NAMALWA (cell line): ENCODE measurements at places on chromosomes 5 and 9.

- DNase-seq, result peak; percentile 53
These were observed 63.3 kb upstream of the NFIL3 start for GRCh38 chr9:91486699-91487497.

GRCh38 chr5:39119404-39120051 lies 45.3 kb upstream of the RICTOR start:
- no peak for DNase-seq

- DNase-seq, result no peak
These were observed 99.0 kb upstream of the DAB2 start for GRCh38 chr5:39523821-39524220.

DNA sequence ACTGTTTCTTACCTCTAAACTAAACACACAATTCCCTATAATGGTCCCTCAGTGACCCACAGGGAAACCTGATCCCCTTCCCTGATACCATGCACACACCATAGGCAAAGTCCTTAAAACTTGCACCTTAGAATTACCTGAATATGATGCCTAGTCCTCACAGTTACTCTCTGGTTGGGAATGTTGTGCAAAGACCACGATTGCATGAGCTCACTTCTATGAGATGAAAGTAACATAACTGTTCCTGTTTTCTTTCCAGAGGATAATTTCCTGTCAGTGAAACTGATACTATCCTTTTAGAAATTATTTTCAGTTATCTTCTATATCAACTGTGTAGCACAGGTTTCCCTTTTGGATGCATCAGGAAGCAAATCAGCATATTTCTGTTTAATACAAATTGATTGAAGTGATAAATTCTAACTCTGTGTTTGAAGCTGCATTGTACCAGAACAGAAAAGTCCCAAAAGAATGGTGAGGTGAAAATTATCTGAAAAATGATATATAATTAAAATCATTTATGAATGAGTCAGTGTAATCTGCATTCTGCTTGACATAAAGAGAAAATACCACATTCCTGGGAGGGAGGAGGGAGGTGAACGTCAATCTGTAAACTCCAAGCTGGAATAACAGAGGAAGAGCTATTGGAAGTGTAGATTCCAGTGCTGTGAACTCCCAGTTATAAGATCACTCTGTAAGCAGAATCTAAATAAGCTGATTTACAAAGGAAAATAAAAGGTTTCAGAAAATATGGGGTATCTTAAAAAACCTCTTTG lies 51.2 kb upstream of the TNFAIP8 start:
- DNase-seq, result no peak

DNA sequence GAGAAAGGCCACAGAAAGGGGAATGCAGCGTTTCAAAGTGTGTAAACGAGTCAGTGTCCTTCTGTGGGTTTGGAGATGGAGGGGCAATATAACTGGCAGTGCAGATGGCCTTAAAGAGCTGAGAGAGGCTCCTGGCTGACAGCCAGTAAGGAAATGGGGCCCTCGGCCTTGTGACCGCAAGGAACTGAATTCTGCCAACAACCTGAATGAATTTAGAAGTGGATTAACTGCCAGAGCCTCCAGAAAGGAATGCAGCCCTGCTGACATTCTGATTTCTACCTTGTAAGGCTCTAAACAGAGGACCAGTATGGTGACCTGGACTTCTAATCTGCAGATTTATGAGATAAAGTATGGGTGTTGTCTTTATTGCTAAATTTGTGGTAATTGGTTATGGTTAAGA lies 17.5 kb upstream of the NREP start:
- peak; percentile 76 for DNase-seq

DNA sequence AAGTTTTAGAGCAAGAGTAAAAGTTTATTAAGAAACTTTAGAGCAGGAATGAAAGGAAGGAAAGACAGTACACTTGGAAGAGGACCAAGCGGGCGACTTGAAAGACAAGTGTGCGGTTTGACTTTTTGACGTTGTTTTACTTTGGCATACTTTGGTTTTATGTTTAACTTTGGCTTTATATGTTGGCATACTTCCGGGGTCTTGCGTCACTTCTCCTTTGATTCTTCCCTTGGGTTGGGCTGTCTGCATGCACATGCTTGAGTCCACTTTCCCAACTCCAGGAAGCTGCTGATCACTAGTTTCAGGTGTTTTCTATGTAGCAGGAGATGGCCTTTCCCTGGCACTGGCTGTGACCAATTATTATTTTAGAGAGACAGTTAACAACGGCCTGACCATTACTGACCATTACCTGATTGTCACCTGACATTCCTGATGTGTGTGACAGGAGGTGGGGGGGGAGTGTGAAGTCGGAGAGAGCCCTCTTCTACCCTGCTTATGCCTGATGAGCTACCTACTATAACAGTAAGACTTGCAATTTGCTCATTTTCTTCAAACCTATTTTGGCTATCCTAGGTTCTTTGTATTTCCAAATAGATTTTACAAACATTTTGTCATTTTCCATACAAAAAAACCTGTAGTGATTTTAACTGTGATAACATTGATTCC lies 45.5 kb downstream of the TNFSF8 start:
- DNase-seq, result no peak

DNA sequence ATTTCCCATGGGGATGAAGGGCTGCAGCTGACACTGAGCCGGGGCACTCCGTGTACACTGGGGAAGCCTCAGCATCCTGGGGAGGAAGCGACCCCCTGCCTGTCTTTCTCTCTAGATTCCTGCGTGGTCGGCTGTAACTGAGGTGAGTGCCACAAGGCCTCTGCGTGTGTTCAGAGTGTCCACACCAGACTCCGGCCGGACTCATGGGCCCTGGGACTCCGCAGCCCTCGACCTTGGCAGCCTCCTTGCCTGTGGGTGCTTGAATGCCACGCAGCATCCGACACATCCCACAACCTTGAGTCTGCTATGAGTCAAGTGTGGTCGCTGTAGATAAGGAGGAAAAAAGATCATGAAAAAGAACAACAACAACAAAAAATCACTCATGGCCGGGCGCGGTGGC lies 23.4 kb downstream of the PAEP start:
- no peak for DNase-seq

- no peak for DNase-seq
These were observed 9.2 kb upstream of the CXCL14 start for GRCh38 chr5:135587721-135588663.

- DNase-seq, result no peak
These were observed 1.5 kb downstream of the ST6GALNAC4 start for GRCh38 chr9:127915325-127915752.

DNA sequence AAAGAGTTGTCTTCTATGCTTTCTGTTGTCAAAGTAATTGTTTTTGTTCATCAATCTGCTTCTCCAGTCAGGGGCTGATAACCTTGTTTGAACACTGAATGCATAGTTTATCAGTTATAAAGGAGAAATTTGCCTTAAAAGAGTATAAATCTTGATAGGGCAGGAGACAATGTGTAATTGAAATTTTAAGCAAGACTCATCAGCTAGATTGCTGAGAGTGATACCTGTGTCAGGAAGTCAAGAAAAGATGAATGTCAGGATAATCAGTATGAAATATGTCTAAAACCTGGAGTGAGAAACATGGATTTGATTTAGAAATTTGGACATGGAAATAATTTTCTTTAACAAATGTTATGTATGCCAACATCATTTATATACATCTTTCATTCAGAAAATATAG lies 1258.1 kb downstream of the EFNA5 start:
- DNase-seq, result no peak

- no peak for DNase-seq
These were observed 1.0 kb upstream of the CDH6 start for GRCh38 chr5:31192442-31192841.

DNA sequence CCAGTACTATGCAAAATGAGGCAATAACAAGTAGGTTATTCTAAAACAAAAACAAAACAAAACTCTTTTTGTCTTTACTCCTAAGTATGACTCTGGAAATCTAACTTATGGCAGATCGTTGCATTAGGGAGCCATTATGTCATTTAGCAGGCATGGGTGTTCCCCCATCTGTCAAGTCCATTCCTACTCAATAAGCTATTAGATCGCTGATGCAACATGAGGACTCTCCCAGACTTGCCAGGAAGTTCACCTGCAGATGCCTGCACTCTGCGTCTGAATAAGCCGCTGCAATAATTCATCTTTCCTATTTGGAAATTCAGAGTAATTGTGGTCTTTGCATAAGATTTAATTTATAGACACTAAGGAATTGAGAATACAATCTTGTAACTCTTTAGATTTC lies 585.0 kb downstream of the KIF4B start:
- no peak for DNase-seq

- DNase-seq, result no peak
These were observed 35.6 kb downstream of the MEF2C start for GRCh38 chr5:88847420-88847819.

- DNase-seq, result no peak
These were observed 62.0 kb upstream of the GGTA1 start for GRCh38 chr9:121561385-121562222.

GRCh38 chr9:17578911-17579793 lies at the start of gene SH3GL2:
TSS of gene SH3GL2 (plus strand) at chr9:17579066.
- DNase-seq, result no peak

- DNase-seq, result no peak
These were observed 93.4 kb downstream of the OSTF1 start for GRCh38 chr9:75181750-75182149.

- no peak for DNase-seq
These were observed 61.8 kb downstream of the CTSL start for GRCh38 chr9:87787735-87788134.

DNA sequence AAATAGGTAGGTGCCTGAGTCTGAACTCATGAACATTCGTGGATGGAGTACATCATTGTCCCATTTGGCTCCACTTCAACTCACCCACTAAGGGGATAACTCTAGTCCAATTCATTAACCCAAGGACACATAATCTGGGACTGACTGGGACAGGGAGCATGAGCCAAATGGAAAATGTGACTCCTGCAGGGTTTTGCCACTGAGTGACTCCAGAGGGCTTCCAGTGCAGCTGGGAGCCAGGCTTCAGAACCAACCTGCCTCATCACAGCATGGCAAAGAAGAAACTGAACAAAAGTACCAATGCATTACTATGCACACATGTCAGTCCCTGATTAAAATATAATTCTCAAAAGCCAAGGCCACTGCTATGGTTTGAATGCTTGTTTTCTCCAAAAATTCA lies 159.7 kb upstream of the SNX2 start:
- DNase-seq, result no peak

- no peak for DNase-seq
These were observed 217.1 kb downstream of the TSSK1B start for GRCh38 chr5:113217619-113218184.

DNA sequence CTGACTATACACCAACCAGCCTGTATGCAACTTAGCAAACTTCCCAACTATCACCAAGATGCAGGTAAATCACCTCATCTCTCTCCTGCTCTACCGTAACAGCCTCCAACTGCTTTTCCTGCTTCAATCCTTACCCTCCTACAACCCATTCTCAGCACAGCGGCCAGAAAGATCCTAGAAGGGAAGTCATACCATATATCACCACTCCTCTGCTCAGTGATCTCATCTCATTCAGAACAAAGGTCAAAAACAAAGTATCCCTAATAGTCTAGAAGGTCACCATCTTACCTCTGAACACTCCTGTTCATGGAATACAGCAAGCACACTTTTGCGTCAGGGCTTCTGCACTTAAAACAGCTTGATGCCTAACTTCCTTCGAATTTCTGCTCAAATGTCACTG lies 62.2 kb upstream of the RNF38 start:
- no peak for DNase-seq

GRCh38 chr9:35827486-35827885 lies 1.0 kb downstream of the FAM221B start:
- DNase-seq, result no peak

- no peak for DNase-seq
These were observed 11.7 kb downstream of the MLLT3 start for GRCh38 chr9:20610591-20610990.

DNA sequence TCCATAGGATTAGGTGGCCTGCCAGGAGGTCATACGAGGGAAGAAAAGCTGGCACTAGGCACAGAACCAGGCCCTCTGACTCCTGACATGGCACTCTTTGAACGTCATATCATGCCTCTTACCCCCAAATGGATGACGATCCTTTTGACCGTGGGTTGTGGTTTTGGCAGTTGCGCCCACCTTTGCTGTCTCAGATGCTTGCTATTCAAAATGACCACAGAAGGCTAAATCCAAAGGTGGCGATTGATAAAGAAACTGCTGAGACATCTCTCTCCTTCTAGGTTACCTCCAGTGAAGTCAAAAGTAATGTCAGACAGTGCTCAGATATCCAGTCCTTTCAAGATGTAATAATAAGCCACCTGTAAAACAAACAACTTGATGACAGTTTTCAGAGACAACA lies 385.0 kb downstream of the EFNA5 start:
- no peak for DNase-seq

DNA sequence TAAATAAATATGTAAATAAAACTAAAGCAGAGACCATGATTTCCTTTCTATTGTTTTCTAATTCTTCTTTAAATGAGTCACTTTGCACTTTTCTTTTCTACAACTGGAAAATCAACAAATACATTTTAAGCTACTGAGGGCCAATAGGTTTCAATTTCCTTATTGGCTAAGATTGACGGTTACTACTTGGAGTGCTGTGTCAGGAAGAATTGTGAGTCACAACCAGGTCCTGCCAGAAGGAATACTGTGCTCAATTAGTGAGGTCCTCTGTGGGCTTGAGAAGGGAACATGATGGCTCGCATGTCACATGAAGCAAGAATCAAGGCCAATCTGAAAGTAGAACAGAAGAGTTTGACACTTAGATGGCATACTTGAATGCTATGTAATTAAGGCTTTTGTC lies 110.8 kb downstream of the HMHB1 start:
- no peak for DNase-seq

DNA sequence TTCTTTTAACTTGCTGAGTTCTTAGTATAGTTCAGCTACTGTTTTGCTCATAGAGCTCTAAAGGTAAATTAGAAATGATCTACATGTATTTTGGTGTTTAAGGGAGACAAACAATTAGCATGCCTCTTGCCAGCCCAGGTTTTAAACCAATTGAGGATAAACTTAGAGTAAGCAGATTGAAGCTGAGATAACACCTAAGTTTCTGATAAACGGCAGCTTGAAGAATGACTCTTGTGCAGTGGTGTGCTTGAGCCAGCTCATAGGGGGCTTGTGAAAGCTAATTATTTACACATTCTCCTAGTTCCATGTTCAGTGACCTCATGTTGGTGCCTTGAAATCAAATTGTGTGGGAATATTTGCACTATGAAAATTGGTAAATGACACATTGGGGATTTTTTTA lies 193.0 kb downstream of the PRR16 start:
- DNase-seq, result no peak

- no peak for DNase-seq
These were observed 25.5 kb downstream of the IRX4 start for GRCh38 chr5:1857256-1857600.

GRCh38 chr5:108196276-108196675 lies 185.6 kb downstream of the FBXL17 start:
- DNase-seq, result no peak

DNA sequence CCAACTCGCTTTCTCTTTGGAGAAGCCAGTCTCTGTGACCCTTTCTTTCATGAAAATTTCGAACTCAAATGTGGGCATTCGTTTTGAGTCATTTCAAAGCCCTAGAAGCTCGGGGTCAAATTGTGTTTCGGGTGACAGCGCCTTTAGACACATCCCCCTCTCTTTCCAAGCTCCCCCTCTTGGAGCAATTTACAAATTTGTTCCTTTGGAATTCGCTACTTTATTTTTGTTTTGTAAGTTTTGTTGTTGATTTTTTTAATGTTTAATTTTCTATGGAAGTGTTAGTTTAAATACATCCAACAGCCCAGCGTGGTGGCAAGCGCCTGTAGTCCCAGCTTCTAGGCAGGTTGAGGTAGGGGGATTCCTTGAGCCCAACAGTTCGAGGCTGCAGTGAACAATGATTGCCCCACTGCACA lies 4.6 kb upstream of the BARX1 start:
- DNase-seq, result no peak
